ENCODE measurements at places on chromosomes 16 and 17. TPM values are rescaled to one million over a fixed set of nuclear protein-coding genes. Genes with fewer than 3 reads are reported as not detected.

KRTAP9-8 gene
- not detected for total RNA-seq

MAFG gene
- 27.9 TPM for total RNA-seq

AANAT gene
- 0.94 TPM for total RNA-seq

DNA sequence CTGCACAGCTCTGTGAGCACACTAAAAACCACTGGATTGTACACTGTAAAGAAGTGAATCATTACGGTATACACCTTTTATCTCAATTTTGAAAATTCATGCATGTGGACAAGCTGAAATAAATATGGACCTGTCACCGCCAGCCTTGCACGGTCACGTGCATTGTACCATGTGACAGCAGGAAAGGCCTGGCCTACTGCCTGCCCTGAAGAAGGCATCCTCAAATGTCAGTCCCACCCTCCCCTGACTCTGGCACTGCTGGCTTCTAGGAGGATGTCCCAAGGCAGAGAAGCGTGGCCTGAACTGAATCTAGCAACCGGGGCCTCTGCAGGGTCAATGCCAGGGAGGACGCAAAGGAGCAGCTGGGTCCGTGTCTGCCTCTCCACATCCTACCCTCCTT is 34.6 kb downstream of the SLC38A8 start:
- H3K4me3 ChIP-seq: no peak overlapping the region
- DNase-seq: no peak
- no peaks in the 10 kb centered on the region for H3K36me3 ChIP-seq
- no peak overlapping the region for H3K27ac ChIP-seq
- H3K27me3 ChIP-seq: no peaks in the 10 kb centered on the region
- no peaks in the 10 kb centered on the region for H3K4me1 ChIP-seq

- peaks cover 18% of the 10 kb centered on the region for H3K4me1 ChIP-seq
- no peak for DNase-seq
- H3K27me3 ChIP-seq: peaks cover 50% of the 10 kb centered on the region
Observed at GRCh38 chr16:89007371-89008249, 30.6 kb upstream of the CBFA2T3 start.

GRCh38 chr17:35341411-35341992 is 31.9 kb downstream of the SLFN11 start:
- H3K4me3 ChIP-seq: no peak overlapping the region
- H3K36me3 ChIP-seq: no peaks in the 10 kb centered on the region

GRCh38 chr17:76384987-76385891 is 830 bp downstream of the SPHK1 start:
- DNase-seq: peak; percentile 66
- H3K27me3 ChIP-seq: peaks cover 24% of the 10 kb centered on the region
- peak overlapping the region; percentile 62 for H3K4me3 ChIP-seq
- H3K4me1 ChIP-seq: peaks cover 29% of the 10 kb centered on the region

- H3K27me3 ChIP-seq: no peaks in the 10 kb centered on the region
- no peak overlapping the region for H3K27ac ChIP-seq
- H3K4me1 ChIP-seq: no peaks in the 10 kb centered on the region
Observed at GRCh38 chr17:71484546-71484945, 636.3 kb upstream of the SOX9 start.

- no peak overlapping the region for H3K27ac ChIP-seq
- peaks cover 22% of the 10 kb centered on the region for H3K4me1 ChIP-seq
- H3K27me3 ChIP-seq: peaks cover 4% of the 10 kb centered on the region
- no peaks in the 10 kb centered on the region for H3K36me3 ChIP-seq
Observed at GRCh38 chr17:79871131-79871530, 31.9 kb upstream of the CBX4 start.

- H3K27ac ChIP-seq: no peak overlapping the region
- peaks cover 6% of the 10 kb centered on the region for H3K27me3 ChIP-seq
- DNase-seq: no peak
- no peaks in the 10 kb centered on the region for H3K36me3 ChIP-seq
Observed at GRCh38 chr17:41710472-41711090, 1.6 kb upstream of the GAST start.

- no peaks in the 10 kb centered on the region for H3K36me3 ChIP-seq
- DNase-seq: no peak
- no peak overlapping the region for H3K27ac ChIP-seq
- no peaks in the 10 kb centered on the region for H3K4me1 ChIP-seq
- H3K27me3 ChIP-seq: no peaks in the 10 kb centered on the region
Observed at GRCh38 chr17:68686108-68686988, 85.2 kb upstream of the FAM20A start.

DNA sequence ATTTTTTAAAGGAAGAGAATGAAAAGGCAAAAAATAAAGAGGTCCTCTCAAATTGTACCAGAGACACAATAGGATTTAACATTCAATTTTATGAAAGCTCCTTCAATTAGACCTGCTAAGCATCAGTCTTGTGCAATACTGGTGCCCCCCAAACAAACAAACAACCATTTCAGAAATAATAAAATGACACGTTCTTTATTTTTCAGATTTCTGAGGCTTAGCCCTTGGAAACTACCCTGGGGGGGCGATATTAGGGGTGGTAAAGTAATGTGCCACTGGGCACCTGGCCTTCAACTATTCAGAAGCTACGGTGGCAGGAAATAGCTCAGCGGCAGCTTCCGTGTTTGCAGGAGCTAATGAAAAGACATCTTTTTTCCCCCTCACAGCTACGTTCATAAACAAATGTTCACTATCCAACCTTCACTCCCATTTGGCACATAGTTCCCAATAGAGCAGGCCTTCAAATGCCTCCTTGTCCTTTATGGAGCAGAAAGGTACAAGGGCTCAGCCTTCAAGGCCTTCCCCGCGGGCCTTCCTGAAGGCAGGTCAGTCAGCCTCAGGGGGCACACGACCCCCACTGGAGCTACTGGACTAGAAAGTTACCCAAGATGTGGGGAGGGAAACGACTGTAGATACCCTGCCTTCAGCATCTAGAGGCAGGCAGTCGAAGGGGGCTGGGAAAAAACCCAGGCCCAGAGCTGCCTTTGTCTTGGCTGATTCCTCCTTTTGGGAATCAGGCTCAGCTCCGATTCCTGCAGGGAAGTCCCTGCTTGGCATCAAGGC is 44.1 kb downstream of the TBX4 start:
- H3K27me3 ChIP-seq: no peaks in the 10 kb centered on the region
- no peaks in the 10 kb centered on the region for H3K4me1 ChIP-seq
- DNase-seq: no peak
- no peaks in the 10 kb centered on the region for H3K36me3 ChIP-seq
- H3K4me3 ChIP-seq: no peak overlapping the region
- no peak overlapping the region for H3K27ac ChIP-seq

DNA sequence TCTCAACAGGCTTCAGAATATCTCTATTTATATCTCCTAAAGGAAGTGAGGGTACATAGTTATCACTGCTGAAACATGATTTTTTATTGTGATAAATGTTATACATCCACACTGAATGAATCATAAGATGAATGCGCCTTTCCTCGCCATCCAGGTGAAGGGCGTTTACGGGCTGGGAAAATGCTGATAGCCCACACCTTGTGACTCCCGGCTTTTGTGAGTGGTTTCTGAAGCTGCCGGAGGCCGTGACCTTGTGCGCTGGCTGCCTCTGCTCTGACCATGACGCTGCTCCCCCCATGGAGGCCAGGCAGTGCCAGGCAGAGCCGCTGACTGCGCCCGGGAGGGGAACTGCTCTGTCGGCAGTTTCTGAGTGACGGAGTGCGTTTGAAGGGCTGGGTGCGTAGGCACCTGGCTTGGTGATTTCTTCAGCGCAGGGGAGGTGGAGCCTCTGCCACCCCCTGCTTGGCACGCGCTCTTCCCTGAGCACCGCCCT is 97.2 kb downstream of the RAP1GAP2 start:
- no peak overlapping the region for H3K4me3 ChIP-seq
- no peak overlapping the region for H3K27ac ChIP-seq
- no peaks in the 10 kb centered on the region for H3K27me3 ChIP-seq
- H3K4me1 ChIP-seq: no peaks in the 10 kb centered on the region
- no peak for DNase-seq
- H3K36me3 ChIP-seq: no peaks in the 10 kb centered on the region

GRCh38 chr16:4557973-4558372 is 1.8 kb downstream of the C16orf96 start:
- H3K4me1 ChIP-seq: no peaks in the 10 kb centered on the region
- no peak overlapping the region for H3K27ac ChIP-seq
- no peak for DNase-seq
- H3K36me3 ChIP-seq: no peaks in the 10 kb centered on the region
